ENCODE measurements at places on chromosomes 5 and 9.

DNA sequence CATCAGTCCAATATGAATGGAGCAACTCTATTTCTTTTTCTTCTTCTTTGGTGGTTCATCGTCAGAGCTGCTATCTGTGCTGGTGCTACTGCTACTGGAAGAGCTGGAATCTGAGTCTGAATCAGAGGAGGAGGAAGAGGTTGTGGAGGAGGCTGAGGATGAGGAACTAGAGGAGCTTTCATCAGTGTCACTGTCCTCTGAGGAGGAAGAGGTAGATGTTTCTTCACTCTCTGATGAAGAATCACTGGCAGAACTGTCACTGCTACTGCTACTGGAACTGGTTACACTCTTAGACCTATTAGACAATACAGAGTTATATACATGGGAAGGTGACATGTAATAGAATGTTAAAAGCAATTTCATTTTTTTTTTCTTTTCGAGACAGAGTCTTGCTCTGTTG lies 27.8 kb downstream of the ZCCHC10 start:
- no peaks in the 10 kb centered on the region for H3K4me1 ChIP-seq
- peaks cover 16% of the 10 kb centered on the region for H3K36me3 ChIP-seq
- no peak overlapping the region for H3K27ac ChIP-seq
- no peak overlapping the region for H3K4me3 ChIP-seq
- no peak for DNase-seq

DNA sequence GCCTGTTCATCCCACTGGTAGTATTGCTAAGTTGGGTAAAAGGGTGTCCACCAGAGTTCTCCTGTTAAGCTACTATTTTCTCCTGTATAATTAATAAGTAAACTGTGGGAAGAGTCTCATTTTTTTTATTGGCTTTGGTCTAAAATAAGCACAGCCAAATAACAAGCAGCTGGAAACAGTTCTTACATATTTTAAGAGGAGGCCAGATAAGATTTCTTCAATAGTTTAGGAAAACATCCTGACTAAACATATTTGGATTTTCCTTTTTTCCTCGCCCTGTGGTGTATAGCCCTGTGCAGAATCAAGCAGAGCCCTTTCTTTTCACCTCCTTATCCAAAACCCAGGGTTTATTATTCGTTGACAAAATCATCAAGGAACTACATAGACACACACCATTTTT lies 122.2 kb upstream of the ZNF608 start:
- no peak overlapping the region for H3K27ac ChIP-seq
- H3K27me3 ChIP-seq, result no peaks in the 10 kb centered on the region

GRCh38 chr5:54944364-54944763 lies 41.0 kb downstream of the ESM1 start:
- no peak for DNase-seq
- no peak overlapping the region for H3K4me3 ChIP-seq
- peaks cover 27% of the 10 kb centered on the region for H3K4me1 ChIP-seq
- H3K27me3 ChIP-seq, result no peaks in the 10 kb centered on the region
- H3K27ac ChIP-seq, result no peak overlapping the region

DNA sequence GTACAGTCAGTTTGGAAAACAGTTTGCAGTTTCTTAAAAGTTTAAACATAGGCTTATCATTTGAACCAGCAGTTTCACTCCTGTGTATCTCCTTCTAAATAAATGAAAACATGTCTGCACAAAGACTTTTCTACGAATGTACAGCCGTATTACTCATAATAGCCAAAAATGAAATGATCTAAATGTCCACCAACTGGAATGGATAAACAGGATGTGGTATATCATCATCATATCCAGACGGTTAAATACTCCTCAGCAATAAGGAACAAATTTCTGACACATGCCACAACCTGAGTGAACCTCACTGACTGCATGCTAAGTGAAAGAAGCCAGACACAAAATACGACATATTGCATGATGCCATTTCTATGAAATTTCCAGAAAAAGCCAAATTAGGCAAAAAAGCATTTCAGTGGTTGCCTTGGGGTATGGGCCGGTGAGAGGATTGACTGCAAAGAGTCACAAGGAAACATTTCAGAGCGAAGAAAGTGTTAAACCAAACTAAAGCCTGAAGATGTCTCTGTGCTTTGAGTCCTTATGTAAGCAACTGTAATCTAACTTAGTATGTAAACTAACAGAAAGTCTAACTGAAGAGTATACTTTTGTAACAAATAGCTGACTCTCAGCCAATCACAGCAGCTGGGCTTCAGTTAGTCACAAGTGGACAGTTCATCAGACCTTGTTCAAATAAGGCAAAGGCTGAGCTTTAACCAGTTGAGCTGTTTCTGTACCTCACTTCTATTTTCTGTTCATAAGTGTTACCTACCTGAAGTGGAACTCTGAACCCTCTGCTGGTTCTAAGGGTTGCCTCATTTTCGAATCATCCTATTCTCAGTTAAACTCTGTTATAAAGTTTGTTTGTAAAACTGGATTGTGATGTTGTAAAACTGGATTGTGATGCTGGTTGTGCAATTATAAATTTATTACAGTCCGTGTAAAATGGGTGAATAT lies 65.2 kb downstream of the TRIO start:
- peaks cover 5% of the 10 kb centered on the region for H3K27me3 ChIP-seq
- no peaks in the 10 kb centered on the region for H3K36me3 ChIP-seq
- no peak for DNase-seq
- no peak overlapping the region for H3K4me3 ChIP-seq
- no peak overlapping the region for H3K27ac ChIP-seq
- peaks cover 12% of the 10 kb centered on the region for H3K4me1 ChIP-seq

DNA sequence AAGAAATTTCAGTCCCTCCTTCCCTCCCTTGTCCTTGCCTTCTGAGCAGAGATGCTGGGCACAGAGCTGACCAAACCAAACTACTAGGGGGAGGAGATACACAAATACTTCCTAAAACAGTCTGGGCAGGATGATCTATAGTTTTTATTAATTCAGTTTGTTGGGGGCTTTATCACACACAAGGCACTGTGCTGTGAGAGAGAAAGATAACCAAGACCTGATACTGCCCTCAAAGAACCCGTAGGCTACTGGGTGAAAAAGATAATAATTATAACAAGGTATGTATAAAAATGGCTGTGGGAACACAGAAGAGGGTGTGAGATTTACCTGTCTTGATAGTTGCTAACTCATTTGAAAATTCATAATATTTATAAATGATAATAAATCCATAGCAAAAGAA lies 354.7 kb downstream of the NDUFS4 start:
- no peaks in the 10 kb centered on the region for H3K4me1 ChIP-seq
- H3K27ac ChIP-seq, result no peak overlapping the region
- H3K36me3 ChIP-seq, result no peaks in the 10 kb centered on the region
- DNase-seq, result no peak

GRCh38 chr5:9356351-9356825 lies 189.5 kb downstream of the SEMA5A start:
- no peak overlapping the region for H3K4me3 ChIP-seq
- DNase-seq, result no peak
- H3K27ac ChIP-seq, result no peak overlapping the region
- H3K36me3 ChIP-seq, result no peaks in the 10 kb centered on the region
- no peaks in the 10 kb centered on the region for H3K27me3 ChIP-seq
- no peaks in the 10 kb centered on the region for H3K4me1 ChIP-seq

- no peak overlapping the region for H3K4me3 ChIP-seq
- peaks cover 25% of the 10 kb centered on the region for H3K27me3 ChIP-seq
- no peak for DNase-seq
- no peaks in the 10 kb centered on the region for H3K36me3 ChIP-seq
- H3K4me1 ChIP-seq, result no peaks in the 10 kb centered on the region
- H3K27ac ChIP-seq, result no peak overlapping the region
Measured at GRCh38 chr5:88761269-88761850, 121.6 kb downstream of the MEF2C start.

DNA sequence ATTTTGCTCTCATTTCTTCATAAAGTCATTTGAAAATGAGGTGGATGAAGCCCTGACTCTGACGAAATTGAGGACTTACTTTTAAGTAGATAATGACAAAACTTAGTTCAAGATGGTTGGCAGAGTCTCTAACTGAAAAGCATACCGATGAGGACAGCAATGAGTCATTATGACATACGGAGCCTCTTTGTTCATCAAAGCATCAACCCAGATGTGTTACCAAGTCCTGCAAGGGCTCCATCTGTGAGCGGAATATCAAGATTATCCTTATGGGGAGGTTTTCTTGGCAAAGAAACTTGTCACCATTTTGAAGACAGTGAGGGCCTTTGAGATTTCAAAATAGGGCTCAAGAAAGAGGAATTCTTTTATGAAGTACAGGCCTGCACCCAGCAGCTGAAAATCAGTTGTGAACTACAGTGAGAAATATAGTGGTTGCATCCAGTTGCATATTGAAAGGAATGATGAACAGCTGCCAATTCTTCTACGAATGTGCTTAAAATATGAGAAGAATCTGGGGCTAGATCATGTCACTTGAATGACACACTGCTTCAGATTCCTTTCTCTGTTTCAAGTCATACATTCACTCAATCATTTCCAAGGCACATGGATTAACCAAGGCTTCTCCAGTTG lies 86.6 kb upstream of the SLC24A2 start:
- no peak overlapping the region for H3K4me3 ChIP-seq
- no peaks in the 10 kb centered on the region for H3K4me1 ChIP-seq
- no peak overlapping the region for H3K27ac ChIP-seq
- peaks cover 2% of the 10 kb centered on the region for H3K27me3 ChIP-seq
- DNase-seq, result no peak

DNA sequence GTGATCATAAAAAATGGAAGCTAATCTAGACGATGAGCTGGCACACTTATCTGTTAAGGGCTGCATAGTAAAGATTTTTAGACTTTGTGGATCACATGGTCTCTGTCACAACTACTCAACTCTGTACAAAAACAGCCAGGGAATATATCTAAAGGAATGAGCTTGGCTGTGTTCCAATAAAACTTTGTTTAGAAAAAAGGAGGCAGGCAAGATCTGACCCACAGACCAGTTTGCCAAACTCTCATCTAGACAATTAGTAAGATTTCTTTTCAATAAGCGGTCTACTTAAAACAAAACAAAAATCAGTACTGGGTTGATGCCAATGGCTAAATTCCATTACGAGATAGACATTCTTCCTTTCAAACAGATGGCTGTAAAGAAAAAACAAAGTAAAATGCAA lies 53.0 kb upstream of the RETREG1 start:
- no peak overlapping the region for H3K4me3 ChIP-seq
- no peak for DNase-seq
- H3K4me1 ChIP-seq, result peaks cover 6% of the 10 kb centered on the region
- H3K27ac ChIP-seq, result no peak overlapping the region

- H3K4me3 ChIP-seq, result no peak overlapping the region
- no peak for DNase-seq
- no peaks in the 10 kb centered on the region for H3K27me3 ChIP-seq
- peaks cover 6% of the 10 kb centered on the region for H3K4me1 ChIP-seq
- peaks cover 52% of the 10 kb centered on the region for H3K36me3 ChIP-seq
Measured at GRCh38 chr5:55392669-55393068, 84.9 kb downstream of the MTREX start.

DNA sequence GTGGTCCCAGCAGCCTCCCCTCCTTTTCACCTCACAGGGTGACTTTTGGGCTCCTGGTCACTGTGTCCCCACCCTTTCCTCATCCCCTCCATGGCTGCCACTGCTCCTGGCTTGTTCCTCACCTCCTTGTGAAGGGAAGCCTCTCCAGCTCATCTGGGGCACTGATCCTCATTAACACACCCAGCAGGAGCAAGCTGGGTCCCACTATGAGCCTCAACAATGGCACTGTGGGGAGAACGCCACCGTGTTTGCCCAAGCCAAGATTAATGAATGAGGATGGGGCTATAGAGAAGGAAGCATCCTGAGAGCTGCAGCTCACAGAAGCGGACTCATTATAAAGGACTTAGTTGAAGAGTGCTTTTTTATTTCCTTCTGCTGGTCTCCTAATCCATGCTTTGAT lies 118.4 kb downstream of the MARCHF11 start:
- DNase-seq, result no peak
- no peak overlapping the region for H3K4me3 ChIP-seq
- no peaks in the 10 kb centered on the region for H3K36me3 ChIP-seq
- no peak overlapping the region for H3K27ac ChIP-seq
- no peaks in the 10 kb centered on the region for H3K4me1 ChIP-seq
- H3K27me3 ChIP-seq, result no peaks in the 10 kb centered on the region

DNA sequence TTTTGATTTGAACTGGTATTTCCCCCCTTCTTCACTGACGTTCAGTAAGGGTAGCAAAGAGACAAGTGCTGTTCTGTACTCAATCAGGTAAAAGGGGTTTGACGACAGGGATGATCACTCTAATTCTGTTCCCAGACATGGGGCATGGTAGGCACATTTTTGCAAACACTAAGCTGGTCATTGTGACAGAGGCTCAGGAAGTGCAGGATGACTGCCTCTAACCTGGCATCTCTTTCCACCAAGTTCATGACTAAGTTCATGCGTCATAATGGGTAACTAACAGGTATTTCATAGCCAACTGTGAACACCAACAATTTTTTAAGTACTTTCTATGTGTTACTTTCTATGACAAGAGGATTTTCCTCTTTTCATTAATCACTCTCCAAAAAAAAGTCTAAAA lies 166.5 kb downstream of the MAPKAP1 start:
- no peak overlapping the region for H3K27ac ChIP-seq
- DNase-seq, result no peak
- H3K4me3 ChIP-seq, result no peak overlapping the region
- no peaks in the 10 kb centered on the region for H3K27me3 ChIP-seq

GRCh38 chr9:120038342-120038741 lies 541.6 kb downstream of the CDK5RAP2 start:
- no peaks in the 10 kb centered on the region for H3K36me3 ChIP-seq
- H3K4me3 ChIP-seq, result no peak overlapping the region
- no peak overlapping the region for H3K27ac ChIP-seq
- H3K27me3 ChIP-seq, result no peaks in the 10 kb centered on the region
- no peak for DNase-seq

DNA sequence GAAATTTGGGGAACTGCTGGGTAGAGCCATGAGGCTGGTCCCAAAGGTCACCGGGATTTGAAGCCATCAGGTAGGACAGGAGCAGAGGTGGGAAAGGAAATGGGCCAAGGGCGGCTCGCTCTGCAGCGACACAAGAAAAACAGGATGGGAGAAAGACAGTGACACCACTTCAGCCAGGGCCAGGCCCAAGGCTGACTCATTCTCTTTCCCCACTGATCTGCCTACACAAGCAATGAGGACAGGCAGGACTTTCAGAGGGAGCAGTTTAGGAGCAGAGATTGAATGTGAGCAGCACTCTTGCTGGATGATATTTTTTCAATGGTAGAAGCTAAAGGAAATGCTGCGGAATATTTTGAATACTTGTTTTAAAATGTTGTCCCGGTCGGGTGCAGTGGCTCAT lies 3.5 kb downstream of the RUFY1 start:
- H3K27me3 ChIP-seq, result no peaks in the 10 kb centered on the region
- peaks cover 18% of the 10 kb centered on the region for H3K36me3 ChIP-seq
- no peak overlapping the region for H3K4me3 ChIP-seq
- H3K27ac ChIP-seq, result no peak overlapping the region
- DNase-seq, result no peak

GRCh38 chr9:134167530-134167931 lies 3.2 kb upstream of the RNU6ATAC start:
- H3K4me1 ChIP-seq, result peaks cover 8% of the 10 kb centered on the region
- peaks cover 2% of the 10 kb centered on the region for H3K36me3 ChIP-seq
- H3K27ac ChIP-seq, result no peak overlapping the region
- H3K4me3 ChIP-seq, result no peak overlapping the region
- no peak for DNase-seq

GRCh38 chr5:36717131-36717695 lies 110.8 kb downstream of the SLC1A3 start:
- no peaks in the 10 kb centered on the region for H3K27me3 ChIP-seq
- H3K36me3 ChIP-seq, result no peaks in the 10 kb centered on the region
- no peak overlapping the region for H3K4me3 ChIP-seq

All from T-helper 2 cell treated with Interferon-gamma antibody and Interleukin-4, amounts not matched to agents 5 μg/mL and 100 μg/mL, for 36 hours (primary cell).